ENCODE measurements at places on chromosomes 5 and 9. TPM values are rescaled to one million over a fixed set of nuclear protein-coding genes. Genes with fewer than 3 reads are reported as not detected.

Gene EIF4EBP3
- polyA plus RNA-seq, result 9.7 TPM

Gene PPWD1
- 53.9 TPM for polyA plus RNA-seq

Gene FBN2
- polyA plus RNA-seq, result not detected

Gene IFNK
- polyA plus RNA-seq, result not detected

Gene ZSWIM6
- polyA plus RNA-seq, result 0.83 TPM

Gene ADAMTSL2
- polyA plus RNA-seq, result not detected

Gene COL5A1
- 0.13 TPM for polyA plus RNA-seq

Gene RLN1
- polyA plus RNA-seq, result 2.2 TPM

Gene P4HA2
- 10.9 TPM for polyA plus RNA-seq

Gene AMBP
- polyA plus RNA-seq, result 0.11 TPM

Gene SLC6A19
- polyA plus RNA-seq, result not detected

Gene DBH
- not detected for polyA plus RNA-seq

Gene F12
- 9.7 TPM for polyA plus RNA-seq

Gene RNF183
- not detected for polyA plus RNA-seq

Gene TERT
- 5.6 TPM for polyA plus RNA-seq

Gene DUSP1
- polyA plus RNA-seq, result 5.4 TPM

Gene SLC46A2
- polyA plus RNA-seq, result not detected

Gene MEIKIN
- not detected for polyA plus RNA-seq

Gene NTRK2
- 0.79 TPM for polyA plus RNA-seq

Gene FGF1
- not detected for polyA plus RNA-seq

Gene CD72
- 3.0 TPM for polyA plus RNA-seq

Gene ASPN
- 0.42 TPM for polyA plus RNA-seq

Gene ZNF483
- polyA plus RNA-seq, result 0.03 TPM

Gene NMUR2
- polyA plus RNA-seq, result not detected

Gene GPR150
- 0.16 TPM for polyA plus RNA-seq

Gene PCDHA7
- not detected for polyA plus RNA-seq

Gene SOX30
- not detected for polyA plus RNA-seq

Gene PCDHA12
- not detected for polyA plus RNA-seq

Gene HTR4
- not detected for polyA plus RNA-seq

Gene CDHR2
- 0.19 TPM for polyA plus RNA-seq

Gene SPINK7
- not detected for polyA plus RNA-seq
